GM03348 (cell line): ENCODE measurements at places on chromosomes 3 and 15.

DNA sequence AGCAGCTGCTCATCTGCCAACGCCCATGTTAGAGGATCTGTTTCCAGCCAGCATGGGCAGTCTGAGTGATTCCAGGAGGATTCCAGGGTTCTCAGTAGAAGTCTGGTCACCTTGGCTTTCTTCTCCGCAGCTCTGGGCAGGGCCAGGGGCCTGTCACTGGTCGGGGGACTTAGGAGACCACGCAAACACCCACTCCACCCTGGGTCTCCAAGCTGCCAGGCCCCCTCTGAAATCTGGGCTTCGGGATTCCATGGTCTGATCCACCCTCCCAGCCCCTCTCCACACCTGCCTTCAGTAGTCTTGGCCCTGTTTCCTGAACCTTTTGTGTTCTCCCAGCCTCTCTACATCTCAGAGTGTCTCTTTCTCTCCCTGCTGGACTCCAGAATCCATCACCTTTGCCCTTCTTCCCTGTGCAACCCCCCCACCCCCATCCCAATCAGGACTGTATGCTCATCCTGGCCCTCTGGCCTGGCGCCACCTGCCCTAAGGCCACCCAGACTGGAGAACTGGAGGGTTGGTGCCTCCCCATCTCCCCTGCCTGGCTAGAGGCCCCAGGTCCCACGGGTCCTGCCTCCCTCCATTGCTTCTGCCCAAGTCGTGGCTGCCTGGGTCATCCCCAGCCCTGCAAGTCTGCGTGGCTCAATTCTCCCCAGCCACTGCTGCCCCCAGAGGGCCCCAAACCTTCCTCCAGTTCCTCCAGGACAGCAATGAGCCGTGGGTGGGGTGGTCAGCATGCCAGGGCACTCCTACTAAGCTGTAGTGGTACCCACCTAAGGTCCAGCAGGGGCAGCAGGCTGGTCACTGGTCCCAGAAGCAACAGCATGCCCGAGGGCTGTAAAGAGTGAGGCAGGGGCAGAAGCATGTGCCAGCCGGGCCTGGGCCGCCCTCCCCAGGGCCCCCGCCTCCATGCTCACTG, 102.8 kb downstream of the TBC1D2B start:
- DNase-seq: no peak

- DNase-seq: no peak
Measured at GRCh38 chr15:100692671-100693070, 90.3 kb downstream of the ASB7 start.

DNA sequence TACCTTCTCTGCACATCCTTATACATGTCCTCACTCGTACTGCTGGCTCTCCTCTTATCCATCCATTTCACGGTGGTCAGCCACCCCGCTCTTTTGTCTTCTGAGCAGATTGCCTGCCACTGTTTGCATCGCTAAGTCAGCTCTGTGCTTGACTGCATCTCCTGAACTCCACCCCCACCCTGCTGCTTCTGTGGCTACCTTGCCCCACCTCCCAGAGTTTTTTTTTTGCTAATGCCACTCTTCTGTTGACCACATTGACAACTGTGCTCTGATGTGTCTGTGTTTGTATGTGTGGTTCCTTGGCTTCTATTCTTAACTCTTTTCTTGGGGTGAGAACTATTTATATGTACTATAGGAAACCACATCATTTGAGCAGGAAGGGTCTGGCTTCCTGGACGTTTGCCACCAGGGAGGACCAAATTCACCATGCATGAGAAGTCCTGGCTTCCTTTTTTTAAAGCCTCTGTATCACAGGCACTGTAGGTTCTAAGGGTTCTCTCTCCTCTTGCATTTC, 12.8 kb upstream of the MTMR10 start:
- no peak for DNase-seq

DNA sequence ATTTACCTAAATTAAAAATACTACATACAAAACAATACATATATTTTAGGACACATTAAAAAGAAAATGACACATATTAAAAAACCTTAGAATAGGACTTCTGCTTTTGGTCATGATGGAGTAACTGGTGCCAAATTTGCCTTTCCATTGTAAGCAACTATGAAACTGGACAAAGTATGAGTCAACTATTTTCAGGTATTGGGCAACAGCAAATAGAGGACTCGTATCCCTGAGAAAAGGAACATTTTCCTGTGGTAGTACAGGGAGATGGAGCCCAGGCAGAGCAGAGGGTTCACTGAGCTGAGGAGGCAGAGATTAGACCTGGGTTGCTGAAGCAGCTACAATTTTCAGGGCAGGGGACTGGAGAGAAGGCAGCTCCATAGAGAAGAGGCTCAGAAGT, 14.7 kb downstream of the CCR1 start:
- DNase-seq: no peak

GRCh38 chr3:64644483-64644882, 43.3 kb downstream of the ADAMTS9 start:
- DNase-seq: no peak

DNA sequence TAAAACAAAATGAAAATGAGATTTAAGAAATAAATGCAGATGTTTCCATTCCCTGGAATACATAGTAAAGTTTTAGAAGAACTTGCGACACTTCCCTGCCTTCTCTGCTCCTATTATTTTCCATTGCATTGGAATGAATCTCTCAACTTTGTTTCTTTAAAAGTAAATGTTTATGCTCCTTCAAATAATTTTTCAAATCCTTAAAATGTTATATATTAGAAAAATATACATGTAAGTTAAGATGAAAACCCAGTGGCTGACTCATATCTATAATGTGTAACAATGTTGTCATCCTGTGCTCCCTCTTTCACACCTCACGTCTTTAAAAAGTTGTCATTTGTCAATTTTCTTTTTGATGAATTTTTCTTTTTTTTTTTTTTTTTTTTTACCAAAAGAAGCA, 3.6 kb downstream of the RBMS3 start:
- DNase-seq: no peak

GRCh38 chr15:25070353-25070963, 115.7 kb downstream of the SNRPN start:
- no peak for DNase-seq

- DNase-seq: no peak
Measured at GRCh38 chr3:70658513-70659310, 346.3 kb upstream of the MDFIC2 start.

- DNase-seq: no peak
Measured at GRCh38 chr15:90101130-90101968, 919 bp downstream of the IDH2 start.

DNA sequence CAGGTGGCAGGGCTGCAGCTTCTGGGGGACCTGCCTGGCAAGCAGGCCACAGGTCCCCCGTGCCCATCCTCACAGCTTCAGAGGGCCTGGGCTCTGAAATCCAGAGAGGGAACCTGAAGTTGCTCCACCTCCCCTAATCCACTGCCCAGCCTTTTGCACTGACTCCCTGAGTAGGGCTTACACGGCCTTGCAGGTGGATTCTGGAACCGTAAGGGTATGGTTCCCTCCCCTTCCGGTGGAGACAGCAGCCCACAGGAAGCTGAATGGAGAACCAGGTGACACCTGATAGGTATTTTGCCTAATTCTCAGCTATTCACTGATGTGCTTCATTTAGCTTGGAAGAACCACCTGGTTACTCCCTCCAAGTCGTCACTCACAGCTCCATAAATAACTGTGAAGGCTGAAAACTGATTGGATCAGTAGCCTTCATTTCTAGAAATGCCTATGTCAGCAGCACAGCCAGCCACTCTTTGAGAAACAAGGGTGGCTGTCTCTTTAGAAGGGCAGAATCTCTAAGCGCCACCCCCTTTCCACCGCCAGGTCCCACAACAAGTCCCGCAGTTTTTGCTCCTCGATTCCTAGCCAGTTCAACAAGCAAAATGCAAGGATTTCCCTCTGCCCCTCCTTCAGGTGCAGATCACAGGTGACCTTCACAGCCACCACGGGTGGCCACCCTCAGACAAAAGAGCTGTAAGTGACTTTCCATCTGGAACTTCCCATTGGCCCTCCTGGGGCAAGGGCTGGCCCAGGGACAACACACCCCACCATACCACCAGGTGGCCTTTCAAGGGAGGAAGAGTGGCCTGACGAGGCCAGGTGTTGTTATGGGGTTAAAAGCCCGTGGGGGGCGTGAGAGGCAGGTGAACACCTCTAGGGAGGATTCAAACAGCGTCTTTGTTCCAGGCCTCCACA, 112.9 kb downstream of the SEC22A start:
- no peak for DNase-seq

DNA sequence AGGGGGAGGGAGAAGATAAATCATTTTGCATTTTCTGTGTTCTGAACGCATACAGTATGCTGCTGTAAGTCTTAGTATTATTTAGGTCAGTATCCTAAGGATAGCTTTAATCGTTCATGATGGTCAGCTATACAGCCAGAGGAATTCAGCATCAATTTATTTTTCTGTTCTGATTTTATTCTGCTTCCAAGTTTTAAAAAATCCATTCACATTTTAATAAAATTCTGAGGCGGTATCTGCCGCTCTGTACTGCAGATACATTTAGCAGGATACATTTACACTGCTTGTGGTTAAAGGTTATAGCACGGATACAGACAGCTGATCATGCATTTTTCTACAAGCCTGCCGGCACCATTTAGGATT, 17.8 kb downstream of the ZBTB38 start:
- no peak for DNase-seq

DNA sequence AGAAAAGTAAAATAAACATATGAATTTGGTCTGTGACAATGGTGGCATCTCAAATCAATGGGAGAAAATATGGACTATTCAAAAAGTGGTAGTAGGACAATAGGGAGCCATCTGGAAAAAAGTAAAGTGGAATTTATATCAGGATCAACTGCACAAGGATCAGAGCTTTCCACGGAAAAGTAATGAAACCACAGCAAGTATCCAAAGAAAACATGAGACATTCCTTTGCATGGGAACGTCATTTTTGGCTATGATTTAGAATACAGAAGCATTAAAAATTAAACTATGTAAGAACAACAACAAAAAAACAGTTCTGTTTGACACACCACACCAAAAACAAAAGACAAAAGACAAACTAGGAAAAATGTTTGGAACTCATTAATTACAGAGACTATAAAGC, 18.7 kb downstream of the CRBN start:
- no peak for DNase-seq

DNA sequence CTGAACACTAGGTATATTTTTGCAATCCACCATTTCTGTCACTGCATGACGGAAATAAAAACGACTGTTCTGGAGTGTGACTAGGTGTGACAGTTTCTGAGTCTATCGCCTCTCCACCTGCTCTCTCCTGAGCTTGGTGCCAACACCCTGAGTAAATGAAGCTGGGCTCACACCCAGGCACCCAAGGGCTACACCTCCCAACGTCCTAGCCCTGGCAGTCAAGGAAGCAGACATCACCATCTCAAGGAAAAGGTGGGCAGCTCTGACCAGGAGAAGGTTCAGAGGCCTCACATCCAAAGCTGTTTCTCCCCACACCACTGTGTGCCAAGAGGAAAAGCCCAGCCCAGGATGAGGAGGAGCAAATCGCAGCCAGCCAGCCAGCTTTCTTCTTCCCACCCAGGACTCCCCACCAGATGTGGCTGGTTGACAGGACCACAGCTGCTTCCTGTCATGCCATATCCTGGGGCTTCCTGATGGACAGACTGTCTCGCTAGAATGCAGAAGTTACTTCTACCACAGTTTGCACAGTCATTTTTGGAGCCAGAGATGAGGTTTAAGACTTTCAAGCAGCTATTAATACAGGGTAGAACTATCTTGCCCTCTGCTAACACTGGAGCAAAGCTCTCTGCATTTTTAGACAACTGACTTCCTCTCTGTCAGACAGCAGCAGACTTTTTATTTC, 3.3 kb downstream of the SCAMP2 start:
- peak; percentile 57 for DNase-seq

- no peak for DNase-seq
Measured at GRCh38 chr15:47961401-47962090, 159.2 kb upstream of the SLC24A5 start.

DNA sequence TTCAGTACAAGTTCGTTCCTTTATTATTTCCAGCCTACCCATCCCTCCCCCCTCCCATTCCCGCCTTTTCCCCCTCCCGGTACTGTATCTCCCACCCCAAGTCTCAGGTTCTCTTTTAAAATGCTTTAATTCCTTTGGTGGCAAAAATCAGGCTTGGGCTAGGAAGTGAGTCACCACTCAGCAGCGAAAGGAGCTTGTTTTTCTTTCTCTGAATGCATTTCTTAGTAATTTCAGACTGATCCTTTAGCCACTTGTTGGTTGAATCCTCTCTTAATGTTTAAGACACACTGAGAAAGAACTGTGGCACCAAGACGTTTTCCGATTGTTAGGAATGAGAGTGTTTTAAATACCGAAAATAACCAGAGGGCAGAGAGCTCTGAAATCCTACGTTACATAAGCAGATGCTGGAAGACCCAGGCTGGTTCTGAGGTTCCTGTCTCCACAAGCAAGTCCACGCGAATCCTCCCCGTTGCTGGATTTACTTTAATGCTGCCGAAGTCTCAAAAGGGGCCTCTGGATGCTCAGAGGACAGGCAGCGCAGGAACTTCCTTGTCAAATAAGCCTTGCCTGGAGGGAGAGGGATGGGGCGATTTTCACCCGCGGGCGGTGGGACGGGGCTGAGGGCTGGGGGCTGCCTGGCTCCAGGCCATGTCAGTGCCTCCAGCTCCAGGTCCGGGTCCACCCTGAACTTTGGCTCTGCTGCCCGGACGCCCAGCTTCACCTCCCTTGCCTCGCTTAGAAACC, 854 bp upstream of the COL8A1 start:
- DNase-seq: peak; percentile 55

DNA sequence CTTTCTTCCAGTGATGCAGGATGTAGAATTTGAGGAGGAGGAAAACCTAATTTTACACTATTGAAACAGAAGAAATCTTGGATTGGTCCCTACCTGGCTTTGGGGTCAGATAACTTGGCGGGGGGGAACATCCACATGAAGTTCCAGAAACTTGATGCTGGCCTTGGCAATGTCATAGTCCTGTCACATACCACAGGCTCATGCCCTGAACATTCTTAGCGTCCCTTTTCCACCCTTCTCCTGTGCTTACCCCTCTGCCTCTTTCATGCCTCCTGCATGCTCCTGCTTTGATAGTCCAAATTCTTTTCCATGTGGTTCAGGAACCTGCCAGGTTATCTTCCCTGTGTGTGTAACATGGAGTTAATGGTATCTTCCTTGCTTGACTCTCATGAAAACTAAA, 110.6 kb downstream of the UNC13C start:
- DNase-seq: no peak

DNA sequence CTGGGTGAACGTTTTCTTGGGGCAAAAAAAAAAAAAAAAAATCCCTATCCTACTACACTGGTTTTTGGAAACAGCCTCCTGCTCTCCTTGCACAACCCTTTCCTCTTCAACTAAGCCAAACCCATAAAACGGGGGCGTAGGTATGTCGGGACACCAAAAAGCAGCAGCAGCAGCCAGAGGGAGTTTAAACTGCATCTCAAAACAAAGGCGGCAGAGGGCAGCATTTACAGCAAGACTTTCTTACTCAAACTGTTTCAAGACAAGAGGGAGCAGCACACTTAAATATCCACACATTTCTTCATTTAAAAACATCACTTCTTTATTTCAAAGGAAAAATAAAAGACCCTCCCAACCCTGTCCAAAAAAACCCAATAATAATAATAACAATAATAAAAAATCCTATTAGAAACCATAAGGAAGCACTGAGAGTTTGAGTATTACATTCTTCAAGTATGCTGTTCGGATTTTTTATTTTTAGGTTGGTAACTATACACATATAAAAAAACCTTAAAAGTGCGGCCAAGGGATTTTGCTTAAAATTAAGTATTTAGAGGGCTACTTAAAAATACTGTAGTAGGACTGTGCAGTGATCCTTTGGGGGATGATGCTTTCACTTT, 43.9 kb upstream of the PLXND1 start:
- DNase-seq: peak; percentile 76

- DNase-seq: no peak
Measured at GRCh38 chr3:139117136-139117675, 72.5 kb upstream of the PRR23C start.

GRCh38 chr3:16932877-16933276, 48.1 kb downstream of the PLCL2 start:
- no peak for DNase-seq
